AG10803 (cell line): ENCODE measurements at places on chromosomes 6 and 20.

DNA sequence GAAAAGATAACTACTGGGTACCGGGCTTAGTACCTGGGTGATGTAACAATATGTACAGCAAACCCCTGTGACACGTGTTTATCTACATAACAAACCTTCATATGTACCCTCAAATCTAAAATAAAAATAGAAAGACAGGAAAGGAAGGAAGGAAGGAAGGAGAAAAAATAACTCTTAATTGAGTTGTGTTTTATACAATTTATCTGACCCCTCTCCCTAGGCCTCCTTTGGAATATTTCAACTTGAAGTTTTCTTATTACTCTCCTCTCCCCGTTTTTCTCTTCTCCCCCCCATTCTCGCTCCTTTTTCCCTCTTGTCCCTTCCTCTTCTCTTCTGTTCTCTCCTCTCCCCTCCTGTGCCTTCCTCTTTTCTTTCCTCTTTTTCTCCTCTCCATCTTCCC, 156.1 kb downstream of the F13A1 start:
- DNase-seq, result no peak

DNA sequence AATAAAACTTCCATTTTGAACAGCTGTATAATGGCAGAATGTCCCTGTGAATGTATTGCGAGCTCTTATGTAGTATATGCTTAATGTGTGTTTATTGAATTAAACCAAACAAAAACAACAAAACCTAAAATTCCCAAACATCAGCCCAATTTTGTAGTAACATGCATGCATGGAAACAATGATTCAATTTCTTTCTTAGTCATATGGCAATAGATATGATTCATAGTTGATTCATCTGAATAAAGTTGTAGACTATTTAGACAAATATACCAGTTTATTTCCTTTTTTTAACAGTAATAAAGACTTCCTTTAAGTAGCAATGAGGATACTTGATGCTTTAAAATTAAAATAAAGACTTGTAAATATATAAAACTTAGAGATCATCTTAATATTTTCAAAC, 670.6 kb downstream of the CD109 start:
- no peak for DNase-seq

DNA sequence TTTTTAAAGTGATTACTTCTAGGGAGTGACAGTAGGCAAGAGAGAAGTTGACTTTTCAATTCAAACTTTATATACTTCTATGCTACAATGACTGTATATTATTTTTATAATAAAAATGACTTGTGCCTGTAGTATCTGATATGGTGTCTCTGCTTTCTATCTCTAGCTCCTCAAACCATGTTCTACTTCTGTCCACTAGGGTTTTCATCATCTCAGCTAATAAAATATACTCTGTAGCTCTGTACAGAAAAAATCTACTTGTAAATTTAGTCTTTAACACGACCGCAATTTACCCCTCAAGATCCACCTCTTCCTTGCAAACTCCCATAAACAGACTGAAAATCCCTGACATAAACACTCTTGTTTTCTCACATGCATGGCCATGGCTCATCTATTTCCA, 42.3 kb downstream of the HBS1L start:
- no peak for DNase-seq

GRCh38 chr6:147222160-147222838, 18.1 kb downstream of the STXBP5 start:
- DNase-seq, result peak; percentile 41

DNA sequence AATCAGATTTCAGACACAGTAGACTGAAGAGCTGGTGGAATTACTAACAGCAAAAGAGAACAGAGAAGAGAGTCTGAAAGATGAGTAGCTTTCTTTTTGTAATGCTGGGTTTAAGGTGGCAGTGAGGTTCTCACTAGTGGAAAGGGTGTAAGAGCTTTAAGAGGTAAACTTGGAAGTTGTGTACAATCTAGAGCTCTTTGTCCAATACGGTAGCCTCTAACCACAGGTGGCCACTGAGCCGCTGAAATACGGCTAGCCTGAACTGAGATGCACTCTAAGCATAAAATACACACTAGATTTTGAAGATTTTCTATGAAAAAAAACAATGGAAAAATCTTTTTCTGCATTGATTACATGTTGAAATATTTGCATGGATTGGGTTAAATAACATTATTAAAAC, 4.0 kb downstream of the ELOVL2 start:
- DNase-seq, result no peak

DNA sequence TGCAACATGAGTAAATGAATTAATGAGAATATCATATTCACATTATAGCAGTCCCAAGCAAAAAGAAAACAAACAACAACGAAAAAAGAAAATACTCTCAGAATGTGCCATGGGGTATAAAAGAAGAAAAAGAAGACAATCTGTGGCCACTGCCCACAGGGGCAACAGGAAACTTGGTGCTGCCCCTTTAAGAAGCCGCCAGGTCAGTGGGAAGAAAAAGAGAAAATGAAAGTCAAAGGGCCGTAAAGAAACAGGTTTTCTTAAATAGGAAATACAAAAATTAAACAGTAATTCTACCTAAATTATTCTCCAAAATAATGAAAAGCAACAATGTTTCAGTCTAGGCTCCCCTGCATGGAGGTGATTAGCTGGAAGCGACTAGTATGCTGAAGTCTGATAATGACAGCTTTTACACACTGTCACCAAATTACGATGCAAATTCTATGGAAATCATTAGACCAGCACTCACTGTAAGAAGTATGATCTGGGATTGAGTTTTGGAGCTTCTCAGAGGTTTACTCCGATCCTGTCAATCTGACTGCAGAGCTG, 23.6 kb downstream of the GMDS start:
- no peak for DNase-seq
